Lower lobe of right lung (tissue), 2 donors: ENCODE measurements at places on chromosomes 6 and 20.

DNA sequence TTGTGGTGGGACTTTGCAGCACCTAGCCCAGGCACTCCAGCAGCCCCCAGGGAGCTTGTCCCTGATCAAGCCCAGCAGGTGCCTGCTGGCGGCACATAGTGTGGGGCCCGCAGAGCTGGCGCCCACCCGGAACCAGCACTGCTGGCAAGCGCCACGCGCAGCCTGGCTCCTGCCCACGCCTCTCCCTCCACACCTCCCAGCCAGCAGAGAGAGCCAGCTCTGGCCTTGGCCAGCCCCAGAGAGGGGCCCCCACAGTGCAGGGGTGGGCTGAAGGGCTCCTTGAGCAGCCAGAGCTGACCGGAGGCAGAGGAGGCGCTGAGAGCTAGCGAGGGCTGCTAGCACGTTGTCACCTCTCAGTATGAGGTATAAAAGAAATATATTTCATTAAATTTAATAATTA is 716.5 kb upstream of the MAP3K7 start:
- DNase-seq = no peak

- no peak for DNase-seq
Observed at GRCh38 chr20:44154521-44155001, 32.4 kb downstream of the JPH2 start.

GRCh38 chr6:74343804-74344203 is 647.8 kb downstream of the CD109 start:
- no peak for DNase-seq

GRCh38 chr6:90932351-90932750 is 345.5 kb upstream of the MAP3K7 start:
- no peak for DNase-seq

DNA sequence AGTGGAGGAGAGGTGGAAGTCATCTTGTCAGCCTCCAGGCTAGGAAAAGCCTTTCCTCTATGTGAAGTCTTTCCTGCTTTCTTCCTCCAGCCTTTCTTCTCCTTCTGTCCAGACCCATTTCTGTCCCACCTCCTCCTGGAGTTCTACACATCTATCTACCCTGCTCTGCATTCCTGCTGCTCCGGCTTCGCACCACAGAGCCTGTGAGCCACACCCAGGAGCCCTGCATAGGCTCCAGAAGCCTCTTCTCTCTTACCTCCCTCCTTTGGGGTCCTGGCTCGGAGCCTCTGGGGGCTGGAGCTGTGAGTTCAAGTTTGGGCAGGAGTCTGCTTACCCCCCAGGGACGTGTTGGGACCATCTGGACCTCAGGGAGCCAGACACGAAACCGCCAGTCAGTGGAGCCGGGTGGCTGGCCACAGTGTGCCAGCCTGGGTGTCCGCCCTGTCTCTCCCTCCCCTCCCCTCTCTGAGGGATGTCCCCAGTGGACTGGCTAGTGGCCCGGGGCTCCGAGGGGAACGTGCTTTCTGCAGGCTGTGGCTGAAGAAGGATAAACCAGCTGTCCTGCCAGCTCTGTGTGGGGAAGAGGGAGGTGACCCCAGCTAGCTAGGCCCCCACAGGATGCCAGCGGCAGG is 99.2 kb downstream of the VEGFA start:
- DNase-seq = peak; percentile 34

GRCh38 chr6:30896541-30896940 is 11.5 kb upstream of the GTF2H4 start:
- peak; percentile 28 for DNase-seq

DNA sequence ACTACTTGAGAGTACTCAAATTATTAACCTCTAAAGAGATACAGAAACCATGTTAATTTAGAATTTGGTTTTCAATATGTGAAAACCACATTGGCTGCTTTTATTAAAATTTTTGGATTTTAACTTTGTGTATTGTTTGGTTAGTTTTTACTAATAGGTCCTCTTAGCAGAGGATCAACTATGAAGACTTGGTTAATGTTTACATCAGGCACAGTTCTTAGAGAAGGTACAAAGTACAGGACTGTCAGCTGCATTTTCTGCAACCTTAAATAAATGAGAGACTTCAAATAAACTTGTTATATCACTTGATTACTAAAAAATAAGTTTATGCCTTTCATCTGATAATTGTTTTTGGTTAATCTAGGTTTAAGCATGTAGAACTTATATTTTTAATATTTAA is 89.1 kb downstream of the PHF3 start:
- DNase-seq = no peak

- DNase-seq = no peak
Observed at GRCh38 chr6:25866011-25866410, 8.0 kb downstream of the SLC17A3 start.

DNA sequence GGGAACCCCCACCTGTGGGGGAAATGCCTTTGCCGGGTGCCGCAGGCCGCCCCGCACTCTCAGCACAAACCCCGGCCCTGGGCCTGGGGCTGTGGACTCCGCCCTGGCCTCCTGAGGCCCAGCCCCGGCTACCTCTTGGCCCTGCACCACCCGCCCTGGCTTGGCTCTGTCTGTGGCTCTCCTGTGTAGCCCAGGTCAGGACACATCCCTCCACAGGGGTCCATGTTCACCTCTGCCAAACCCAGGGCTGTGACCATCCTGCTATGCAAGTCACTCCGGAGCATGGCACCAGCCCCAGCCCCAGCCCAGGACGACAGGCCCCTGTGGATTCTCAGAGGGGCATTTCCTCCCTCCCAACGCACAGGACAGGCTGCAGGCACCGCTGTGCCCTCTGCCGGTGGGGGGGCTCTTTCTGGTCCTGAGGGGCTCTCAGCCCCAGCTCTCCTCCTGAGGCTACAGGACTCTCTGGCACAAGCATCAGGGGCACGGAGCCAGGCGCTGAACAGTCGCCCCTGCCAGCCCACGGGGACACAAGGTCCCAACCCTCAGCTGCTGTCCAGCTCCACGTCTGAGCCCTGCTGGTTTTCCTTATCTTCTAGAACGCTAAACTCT is 45.7 kb downstream of the TAF4 start:
- peak; percentile 30 for DNase-seq

DNA sequence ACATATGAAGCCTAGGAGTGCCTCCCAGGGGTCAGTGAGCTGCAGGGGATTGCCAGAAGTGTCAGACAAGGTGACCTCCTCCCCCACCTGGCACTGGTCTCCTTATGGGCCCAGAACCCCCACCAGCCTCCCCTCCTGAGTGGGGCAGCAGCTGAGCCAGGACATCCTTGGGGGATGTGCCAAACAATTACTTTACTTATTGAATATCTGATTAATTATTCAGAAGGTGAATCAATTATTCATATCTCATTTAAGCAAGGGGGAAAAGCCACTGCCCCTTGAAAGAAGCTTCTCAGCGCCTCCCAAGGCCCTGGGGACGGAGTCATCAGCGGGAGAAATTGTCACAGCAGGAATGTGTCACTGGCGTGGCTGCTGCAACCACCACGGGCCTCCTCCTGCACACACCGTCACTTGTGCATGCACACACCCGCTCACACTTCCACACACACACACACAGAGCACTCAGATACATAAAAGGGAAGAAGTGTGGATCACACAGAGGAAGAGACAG is 123.4 kb upstream of the MAFB start:
- DNase-seq = no peak

DNA sequence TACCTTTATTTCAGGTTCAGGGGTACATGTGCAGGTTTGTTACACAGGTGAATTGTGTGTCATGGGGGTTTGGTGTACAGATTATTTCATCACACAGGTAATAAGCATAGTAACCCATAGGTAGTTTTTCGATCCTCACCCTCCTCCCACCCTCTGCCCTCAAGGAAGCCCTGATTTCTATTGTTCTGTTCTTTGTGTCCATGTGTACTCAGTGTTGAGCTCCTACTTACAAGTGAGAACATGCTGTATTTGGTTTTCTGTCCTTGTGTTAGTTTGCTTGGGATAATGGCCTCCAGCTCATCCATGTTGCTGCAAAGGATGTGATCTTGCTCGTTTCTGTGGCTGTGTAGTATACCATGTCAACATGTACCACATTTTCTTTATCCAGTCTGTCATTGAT is 66.0 kb downstream of the STK4 start:
- DNase-seq = no peak

DNA sequence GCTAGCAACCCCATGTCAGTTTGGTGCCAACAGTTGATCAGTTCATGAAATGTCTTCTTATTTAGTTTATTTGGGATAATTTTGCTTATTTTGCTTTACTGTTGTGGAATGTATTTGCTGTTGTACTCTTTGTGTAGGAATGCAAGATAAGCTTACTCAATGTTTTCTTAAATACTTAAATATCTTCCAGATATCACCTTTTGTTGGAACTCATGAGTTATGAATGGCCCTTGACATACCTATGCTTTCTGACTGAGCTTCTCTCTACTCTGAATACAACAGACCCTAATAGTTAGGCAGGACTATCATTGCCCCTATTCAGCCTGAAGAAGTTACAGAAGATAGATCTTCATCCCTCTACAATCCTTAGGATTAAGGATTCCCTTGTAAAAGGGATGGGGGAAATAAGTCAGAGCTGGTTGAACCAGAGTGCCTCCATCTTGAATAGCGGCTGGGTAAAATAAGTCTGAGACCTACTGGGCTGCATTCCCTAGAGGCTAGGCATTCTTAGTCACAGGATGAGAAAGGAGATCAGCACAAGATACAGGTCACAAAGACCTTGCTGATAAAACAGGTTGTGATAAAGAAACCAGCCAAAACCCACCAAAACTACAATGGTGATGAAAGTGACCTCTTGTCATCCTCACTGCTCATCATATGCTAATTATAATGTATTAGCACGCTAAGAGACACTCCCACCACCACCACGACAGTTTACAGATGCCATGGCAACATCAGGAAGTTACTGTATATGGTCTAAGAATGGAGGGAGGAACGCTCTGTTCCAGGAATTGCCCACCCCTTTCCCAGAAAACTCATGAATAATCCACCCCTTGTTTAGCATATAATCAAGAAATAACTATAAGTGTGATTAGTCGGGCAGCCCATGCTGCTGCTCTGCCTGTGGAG is 196.9 kb downstream of the AKAP7 start:
- DNase-seq = no peak

- DNase-seq = no peak
Observed at GRCh38 chr6:44897316-44897715, 430.8 kb upstream of the RUNX2 start.

GRCh38 chr20:8473459-8473858 is 341.4 kb downstream of the PLCB1 start:
- no peak for DNase-seq

DNA sequence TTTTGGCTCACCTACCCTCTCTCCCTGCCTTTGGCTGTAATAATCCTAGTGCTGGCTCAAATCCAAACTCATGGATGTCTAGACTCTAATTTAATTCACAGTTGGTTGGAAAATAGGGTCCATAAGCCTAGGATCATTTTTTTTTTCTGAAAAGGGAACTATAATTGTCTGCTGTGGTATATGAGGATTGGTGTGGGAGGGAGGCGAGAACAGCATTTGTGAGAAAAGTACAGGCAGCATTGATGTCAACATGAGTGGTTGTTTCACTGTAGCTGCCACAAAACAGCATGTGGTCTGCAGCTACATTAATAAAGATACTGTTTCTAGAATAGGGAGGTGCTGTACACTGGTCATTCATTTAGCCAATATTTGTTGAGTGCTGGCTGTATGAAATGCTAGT is 18.6 kb upstream of the POLR1H start:
- no peak for DNase-seq

DNA sequence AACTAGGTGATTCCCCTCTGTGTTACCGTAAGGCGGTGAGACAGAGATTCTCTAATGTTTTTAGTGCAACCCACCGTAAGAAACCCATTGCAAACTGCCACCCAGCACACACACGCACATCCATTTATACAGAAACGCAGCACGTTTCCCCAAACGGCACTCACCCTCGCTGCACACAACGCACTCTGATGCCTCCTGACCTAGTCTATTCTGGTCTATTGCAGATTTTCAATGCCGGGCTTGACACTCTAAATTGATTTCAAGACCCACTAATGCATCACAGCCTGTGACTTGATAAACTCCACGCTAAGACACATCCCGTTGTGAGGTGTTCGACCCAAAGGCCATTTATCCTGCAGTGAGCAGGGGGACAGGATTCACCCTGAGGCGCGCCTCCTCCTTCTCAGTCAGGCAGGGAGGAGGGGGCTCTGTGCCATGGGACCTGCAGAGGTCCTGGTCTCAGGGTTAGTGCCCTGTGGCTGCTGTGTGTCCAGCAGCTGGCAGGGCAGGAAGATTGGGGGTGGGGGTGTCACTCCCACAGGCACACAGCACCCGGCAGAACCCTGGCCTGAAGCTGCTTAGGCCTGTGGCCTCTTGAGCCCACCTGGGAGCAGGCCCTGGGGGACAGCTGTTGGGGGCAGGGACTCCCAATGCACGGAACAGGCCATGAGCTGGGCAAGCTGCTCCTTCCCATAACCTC is 335.6 kb downstream of the PREX1 start:
- no peak for DNase-seq

- DNase-seq = no peak
Observed at GRCh38 chr6:145096846-145097245, 638.5 kb downstream of the EPM2A start.

GRCh38 chr6:151166180-151166579 is 73.6 kb upstream of the AKAP12 start:
- DNase-seq = no peak

GRCh38 chr20:49210101-49210756 is 9.0 kb upstream of the DDX27 start:
- DNase-seq = no peak

GRCh38 chr20:55439070-55439469 is 566.2 kb downstream of the CBLN4 start:
- no peak for DNase-seq

DNA sequence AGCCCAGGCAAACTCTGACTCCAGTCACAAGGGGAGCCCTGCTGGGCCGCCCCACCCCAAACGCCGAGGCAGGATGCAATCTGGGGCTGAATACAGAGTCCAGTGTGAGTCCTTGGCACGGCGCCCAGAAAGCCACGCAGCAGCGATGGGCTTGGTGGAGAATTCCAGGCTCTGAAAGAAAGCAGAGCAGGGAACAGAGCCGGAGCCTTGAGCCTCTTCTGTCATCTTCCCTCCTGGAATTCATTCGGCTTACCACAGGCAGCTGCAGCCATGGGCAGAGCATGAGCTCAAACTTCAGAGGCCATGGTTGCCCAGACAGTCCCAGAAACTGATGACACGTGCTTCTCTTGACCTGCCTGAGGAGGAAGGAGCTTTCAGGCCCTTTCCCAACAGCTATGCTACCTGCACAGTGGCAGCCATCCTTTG is 441.1 kb upstream of the JARID2 start:
- peak; percentile 55 for DNase-seq

GRCh38 chr6:152124429-152125074 is 317.1 kb downstream of the ESR1 start:
- no peak for DNase-seq

DNA sequence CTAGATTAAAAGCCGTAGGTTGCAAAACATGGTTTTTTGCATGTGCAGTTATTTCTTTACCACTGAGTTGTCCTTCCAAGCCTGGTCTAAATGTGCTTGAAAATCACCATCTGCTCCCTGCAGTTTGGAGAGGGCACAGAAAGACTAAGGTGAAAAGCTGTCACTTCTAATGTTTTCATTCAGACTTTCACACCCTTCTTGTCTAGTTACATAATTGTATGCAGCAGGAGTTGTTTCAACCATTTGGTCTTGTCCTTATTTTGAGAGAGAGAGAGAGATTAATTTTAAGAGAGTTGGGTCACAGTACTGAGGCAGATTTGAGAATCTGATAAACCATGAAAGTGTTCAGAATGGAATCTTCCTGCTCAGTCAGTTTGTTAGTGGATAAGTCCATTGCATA is 82.5 kb downstream of the ARID1B start:
- no peak for DNase-seq

- DNase-seq = no peak
Observed at GRCh38 chr20:59785986-59786795, 147.2 kb downstream of the SYCP2 start.

GRCh38 chr20:5557123-5557522 is 193.1 kb upstream of the SHLD1 start:
- no peak for DNase-seq

- DNase-seq = no peak
Observed at GRCh38 chr6:70134542-70134941, 168.3 kb downstream of the COL9A1 start.
